ENCODE measurements at places on chromosomes 11 and 22. TPM values are rescaled to one million over a fixed set of nuclear protein-coding genes. Genes with fewer than 3 reads are reported as not detected.

- DNase-seq = no peak
Observed at GRCh38 chr11:9231848-9232177, 33.3 kb downstream of the DENND5A start.

- DNase-seq = no peak
Observed at GRCh38 chr11:111745719-111746504, 20.3 kb downstream of the PPP2R1B start.

GRCh38 chr11:12067796-12068357 lies 42.5 kb upstream of the MICAL2 start:
- DNase-seq = no peak

GRCh38 chr22:36125994-36126531 lies 34.5 kb downstream of the APOL3 start:
- no peak for DNase-seq

- DNase-seq = no peak
Observed at GRCh38 chr11:113168354-113169342, 145.7 kb upstream of the TTC12 start.

DNA sequence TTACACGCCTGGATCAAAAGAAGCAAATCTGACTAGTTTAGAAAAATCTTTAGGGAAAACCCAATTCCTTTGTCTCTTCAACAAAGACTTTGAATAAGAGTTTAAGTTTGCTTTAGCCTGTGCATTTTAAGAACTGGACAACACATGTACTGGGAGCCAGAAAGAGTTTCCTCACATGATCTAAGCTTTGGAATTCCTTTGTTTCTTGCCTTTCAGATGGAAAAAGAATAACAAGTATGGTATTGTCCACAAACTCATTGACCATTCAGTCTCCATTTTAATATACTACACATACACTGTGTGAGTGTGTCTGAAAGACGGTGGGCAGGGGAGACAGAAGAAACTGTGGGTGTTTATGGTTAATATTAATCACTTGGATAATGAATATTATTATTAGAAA lies 205.6 kb downstream of the MAML2 start:
- DNase-seq = no peak

GRCh38 chr11:61488651-61489291 lies 19.8 kb upstream of the LRRC10B start:
- peak; percentile 93 for DNase-seq

- no peak for DNase-seq
Observed at GRCh38 chr22:20107471-20107901, 8.4 kb upstream of the RANBP1 start.

GRCh38 chr22:41966607-41967240 lies 2.5 kb upstream of the SEPTIN3 start:
- peak; percentile 49 for DNase-seq

- DNase-seq = no peak
Observed at GRCh38 chr11:1353383-1354124, 36.2 kb upstream of the BRSK2 start.

GRCh38 chr11:107427569-107428180 lies 29.9 kb downstream of the CWF19L2 start:
- no peak for DNase-seq

DNA sequence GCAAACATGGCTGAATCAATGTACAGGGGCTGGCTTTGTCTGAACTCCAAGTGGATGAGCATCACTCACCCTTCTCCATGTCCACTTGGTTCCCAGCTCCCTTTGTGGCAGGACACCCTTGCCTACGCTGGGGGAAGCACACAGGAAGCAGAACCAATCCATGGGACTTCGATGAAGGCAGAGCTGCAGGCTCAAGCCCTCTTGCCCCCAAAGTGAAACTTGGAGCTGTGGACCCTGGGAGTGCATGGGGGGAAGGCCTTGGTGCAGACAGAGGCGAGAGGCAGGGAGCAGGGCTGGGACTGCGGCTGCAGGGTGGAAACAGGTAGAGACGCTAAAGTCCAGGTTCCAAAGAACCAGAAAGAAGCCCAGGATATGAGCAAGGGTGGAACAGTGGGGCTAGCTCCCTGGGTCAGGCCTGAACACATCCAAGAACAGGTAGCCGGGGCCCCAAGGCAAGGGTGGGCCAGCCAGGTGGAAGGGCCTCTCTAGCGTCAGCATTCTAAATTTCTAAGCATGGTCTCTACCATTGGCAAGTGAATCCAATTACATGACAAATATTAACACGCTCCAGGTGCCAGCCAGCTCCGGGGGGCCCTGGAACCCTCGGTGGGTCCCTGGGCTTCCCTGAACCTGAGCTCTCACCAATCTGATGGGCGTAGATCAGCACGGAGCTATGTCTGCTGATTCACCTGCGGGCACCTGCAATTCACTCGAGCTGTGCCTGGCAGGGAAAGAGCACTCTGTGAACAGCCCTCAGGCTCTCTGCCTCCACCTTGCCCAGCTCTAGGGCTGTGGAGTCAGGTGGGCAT lies 532.8 kb downstream of the BRD1 start:
- DNase-seq = no peak

DNA sequence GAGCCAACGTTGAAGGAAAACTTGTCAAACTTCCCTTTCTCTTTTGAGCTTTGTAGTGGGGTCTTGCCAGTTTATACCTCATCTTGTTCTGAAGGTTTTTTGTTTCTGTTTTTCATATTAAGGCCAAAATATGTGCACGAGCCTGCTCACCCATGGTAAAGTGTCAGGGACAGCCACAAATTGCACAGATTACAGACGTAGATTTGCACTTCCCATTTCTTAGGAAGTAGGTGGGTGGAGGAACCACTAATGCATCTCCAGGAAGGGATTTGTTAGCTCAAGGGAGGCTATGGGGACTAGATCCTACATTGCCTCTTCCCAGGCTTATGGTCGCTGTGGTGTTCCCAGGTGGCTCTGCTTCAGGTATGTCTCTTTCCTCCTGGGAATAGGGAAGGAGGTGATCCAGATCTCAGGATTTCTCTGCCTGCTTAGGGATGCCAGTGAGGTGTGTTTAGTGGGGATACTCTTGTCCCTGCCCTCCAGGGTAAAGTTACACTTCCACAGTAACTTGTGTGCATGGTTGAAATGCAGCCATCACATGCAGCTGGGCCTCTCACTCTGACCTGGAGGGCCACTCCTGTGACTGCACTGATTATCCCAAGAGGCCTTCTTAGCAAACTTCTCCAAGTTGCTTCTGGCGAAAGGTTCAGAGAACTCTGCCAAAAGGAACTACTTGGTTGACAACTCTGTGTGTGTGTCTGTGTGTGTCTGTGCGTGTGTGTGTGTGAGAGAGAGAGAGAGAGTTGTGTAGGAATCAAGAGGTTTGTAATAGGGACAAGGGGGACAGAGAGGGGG lies 9.8 kb downstream of the PPFIBP2 start:
- DNase-seq = no peak

- DNase-seq = no peak
Observed at GRCh38 chr11:36532941-36533601, 23.0 kb upstream of the TRAF6 start.

The APOA5 gene
- not detected for total RNA-seq

The IFTAP gene
- 10.7 TPM for total RNA-seq

The FEN1 gene
- 14.4 TPM for total RNA-seq

The SESN3 gene
- 14.7 TPM for total RNA-seq

The KREMEN1 gene
- 20.7 TPM for total RNA-seq

The OR52H1 gene
- total RNA-seq = not detected

The MUC2 gene
- total RNA-seq = 1,230 TPM

The BBOX1 gene
- not detected for total RNA-seq

The SEPTIN5 gene
- total RNA-seq = 2.2 TPM

The PATE4 gene
- total RNA-seq = not detected

The NPAS4 gene
- total RNA-seq = 0.37 TPM

Measured in colonic mucosa (tissue), 4 donors.